ENCODE measurements at places on chromosomes 2 and 18. TPM values are rescaled to one million over a fixed set of nuclear protein-coding genes. Genes with fewer than 3 reads are reported as not detected.

GRCh38 chr18:66616523-66616983 is 12.7 kb upstream of the CDH19 start:
- DNase-seq: no peak

DNA sequence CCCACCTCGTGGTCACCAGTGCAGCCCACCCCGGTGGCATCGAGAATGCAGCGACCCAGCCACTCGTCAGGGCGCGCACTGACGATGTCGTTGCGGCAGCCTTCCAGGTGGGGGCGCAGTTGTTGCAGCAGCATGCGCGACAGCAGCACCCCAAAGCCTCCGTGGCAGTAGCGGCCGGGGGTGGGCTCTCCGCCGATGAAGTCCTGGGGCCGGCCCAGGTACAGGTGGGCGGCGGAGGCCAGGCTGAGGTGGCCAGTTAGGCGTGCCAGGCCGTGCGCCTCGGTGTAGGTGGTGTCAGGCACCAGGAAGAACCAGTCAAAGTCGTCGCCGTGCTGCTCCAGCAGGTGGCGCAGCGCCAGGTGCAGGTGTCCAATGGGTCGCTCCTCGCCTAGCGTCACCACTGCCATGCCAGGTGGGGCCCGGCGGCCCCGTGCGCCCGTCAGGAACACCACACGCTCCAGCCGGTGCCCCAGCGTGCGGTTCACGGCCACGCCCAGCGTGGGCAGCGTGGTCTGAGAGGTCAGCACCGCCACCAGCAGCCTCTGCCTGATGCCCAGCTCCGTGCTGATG is 1.9 kb downstream of the CHPF start:
- peak; percentile 76 for DNase-seq

DNA sequence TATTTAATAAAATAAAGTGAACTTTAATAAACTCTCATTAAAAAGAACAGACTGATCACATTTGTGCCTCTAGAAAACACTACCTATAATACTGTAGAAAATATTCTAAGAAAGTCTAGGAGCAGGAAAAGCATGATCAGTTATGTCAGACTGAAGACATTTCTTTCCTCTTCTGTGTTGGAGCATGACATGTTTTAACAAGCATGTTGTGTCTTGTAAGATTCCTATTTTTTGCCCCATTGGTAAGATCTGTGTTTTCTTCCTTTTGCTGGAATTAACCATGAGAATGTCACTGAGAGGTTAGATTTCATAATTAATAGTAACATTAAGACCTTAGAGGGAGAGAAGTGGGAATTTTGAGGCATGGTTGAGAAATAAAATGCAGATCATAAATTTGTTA is 27.7 kb downstream of the LAMA3 start:
- DNase-seq: no peak

- no peak for DNase-seq
Observed at GRCh38 chr2:17334300-17334699, 183.9 kb downstream of the RAD51AP2 start.

DNA sequence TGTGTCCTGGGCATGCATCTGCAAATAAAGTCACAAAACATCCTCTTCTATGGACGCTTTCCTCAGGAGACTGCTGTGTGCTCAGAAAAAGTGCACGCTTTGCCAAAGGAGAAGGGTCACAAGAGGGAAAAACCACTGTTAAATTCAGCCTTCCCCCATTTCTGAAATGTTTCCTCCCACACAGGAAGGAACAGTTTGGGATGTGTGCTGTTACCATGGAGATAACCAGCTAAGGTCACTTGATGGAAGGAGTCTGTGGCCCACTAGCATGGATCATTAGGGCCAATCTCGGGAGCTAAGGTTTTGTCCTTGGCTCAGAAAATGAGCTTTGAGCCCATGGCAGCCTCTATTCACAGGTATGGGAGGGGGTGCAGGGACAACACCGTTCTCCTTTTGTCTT is 5.6 kb downstream of the KCNE4 start:
- DNase-seq: peak; percentile 87

- DNase-seq: no peak
Observed at GRCh38 chr2:82998781-82999180, 1460.3 kb downstream of the SUCLG1 start.

DNA sequence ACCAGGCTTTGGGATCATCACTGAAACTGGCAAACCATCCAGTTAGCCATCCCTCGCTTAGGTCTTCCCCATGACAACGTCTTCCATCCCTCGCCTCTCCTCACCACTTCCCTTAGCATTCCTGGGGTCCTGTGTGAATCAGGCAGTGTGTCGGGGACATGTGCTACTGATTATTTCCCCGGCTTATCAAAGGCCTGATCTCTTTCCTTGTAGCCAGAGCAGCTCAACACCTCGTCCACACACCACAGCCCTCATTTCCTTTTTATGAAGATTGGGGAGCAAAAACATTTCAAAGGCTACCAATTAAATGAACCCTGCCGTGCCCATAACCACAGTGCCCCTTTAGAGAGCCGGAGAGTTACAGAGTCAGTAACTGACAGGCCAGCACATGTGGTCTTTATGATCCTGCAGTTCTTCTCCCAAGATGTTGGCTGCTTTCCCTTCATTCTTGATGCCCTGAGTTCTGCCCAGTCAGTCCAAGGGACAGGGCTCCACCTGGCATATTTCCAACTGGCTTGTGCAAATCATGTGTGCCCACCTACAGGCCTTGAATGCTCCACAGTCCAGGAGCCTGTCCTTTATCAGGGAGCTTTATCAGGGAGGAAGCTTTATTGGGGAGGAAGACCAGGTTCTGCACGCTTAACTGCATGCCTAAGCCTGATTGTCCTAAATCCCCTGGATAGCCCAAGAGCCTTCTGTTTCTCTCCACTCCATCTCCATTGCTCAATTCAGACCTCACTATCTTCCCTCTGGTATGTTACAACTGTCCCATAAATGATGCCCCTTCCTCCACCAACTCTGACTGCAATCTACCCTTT is 343.1 kb downstream of the CYRIA start:
- no peak for DNase-seq

- DNase-seq: no peak
Observed at GRCh38 chr2:240168546-240169361, 28.3 kb upstream of the OTOS start.

DNA sequence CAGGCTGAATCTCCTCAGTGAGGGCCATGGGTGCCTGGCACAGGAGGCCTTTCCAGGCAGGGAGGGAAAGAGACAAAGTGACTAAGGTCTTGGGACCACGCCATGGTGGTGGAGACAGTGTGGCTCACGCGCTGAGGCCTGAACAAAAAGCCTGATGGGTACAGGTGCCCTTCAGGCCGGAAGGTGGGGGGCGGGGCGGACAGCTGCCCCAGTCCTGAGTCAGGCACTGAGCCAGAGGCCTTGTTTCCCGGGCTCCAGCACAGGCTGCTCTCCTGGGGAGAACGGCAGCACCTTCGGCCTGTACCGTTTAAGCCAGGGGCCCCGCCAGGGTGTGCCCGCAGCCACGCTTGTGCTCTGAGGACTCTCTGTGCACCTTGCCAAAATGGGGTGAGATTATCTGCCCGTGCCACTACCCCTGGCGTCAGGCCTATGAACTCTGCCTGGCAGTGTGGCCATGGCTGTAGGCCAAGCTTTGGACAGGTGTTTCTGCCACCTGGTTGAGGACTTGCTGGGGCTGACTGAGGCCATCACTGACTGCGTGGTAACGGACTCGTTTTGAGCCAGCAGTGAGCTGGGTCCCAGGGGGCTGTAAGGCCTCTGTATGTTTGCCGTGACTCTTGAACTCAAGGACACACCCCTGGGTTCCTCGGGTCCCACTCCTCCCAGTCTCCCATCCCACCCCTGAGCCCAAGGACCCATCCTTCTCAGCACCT is 31.7 kb upstream of the DNMT3A start:
- DNase-seq: peak; percentile 46

GRCh38 chr2:42510608-42511243 is 16.9 kb upstream of the KCNG3 start:
- no peak for DNase-seq

GRCh38 chr2:204871231-204871953 is 326.1 kb downstream of the PARD3B start:
- DNase-seq: peak; percentile 57

GRCh38 chr2:190311893-190312634 is 7.6 kb downstream of the HIBCH start:
- no peak for DNase-seq

DNA sequence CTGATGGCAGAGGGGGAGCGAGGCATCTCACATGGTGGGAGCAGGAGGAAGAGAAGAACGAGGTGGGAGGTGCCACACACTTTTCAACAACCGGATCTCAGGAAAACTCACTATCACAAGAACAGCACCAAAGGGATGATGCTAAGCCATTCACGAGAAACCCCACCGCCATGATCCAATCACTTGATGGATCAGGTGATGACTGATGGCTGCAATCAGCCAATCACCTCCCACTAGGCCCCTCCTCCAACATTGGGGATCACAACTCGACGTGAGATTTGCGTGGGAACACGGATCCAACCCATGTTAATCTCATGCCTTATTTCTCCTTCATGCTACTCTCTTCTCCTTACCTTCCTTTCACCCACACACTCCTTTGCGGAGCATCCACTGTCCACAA is 143.6 kb downstream of the ANTXR1 start:
- no peak for DNase-seq

GRCh38 chr18:63099848-63100629 is 219.5 kb downstream of the BCL2 start:
- no peak for DNase-seq

GRCh38 chr18:27695503-27695902 is 481.4 kb downstream of the CDH2 start:
- DNase-seq: peak; percentile 20

DNA sequence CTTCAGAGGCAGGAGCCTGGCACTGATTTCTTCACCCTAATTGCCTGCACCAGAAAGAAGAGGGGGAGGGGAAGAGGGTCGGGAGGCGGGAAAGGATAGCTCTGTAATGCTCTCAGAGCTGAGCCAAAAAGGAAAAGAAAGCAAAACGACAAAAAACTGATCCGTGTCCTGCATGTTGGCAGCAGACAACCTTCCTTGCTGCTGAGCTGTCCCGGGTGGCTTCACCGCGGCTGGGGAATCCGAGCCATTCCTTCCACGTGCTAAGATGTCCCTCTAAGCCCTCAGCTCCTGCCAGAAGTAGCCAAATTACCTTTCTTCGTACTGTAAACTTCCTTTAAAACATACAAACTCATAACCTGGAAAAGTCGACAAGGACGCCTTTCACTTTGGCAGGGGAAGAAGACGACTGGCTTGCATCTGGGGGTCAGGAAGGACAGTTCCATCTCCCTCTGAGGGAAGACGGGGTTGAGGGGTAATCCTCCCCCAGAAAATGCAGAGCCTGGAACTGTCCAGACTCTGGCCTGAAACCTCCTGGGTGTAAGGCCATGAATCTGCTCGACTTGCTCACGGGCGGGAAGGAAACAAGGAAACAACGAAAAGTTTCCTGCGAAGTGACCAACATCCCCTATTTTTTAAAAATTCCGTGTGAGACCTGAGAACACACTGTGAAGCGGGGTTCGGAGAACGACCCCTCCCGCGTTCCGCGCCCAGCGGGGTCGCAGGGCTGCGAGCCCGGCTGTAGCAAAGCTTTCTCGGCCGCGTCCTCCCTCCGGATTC is 7.7 kb downstream of the OTX1 start:
- peak; percentile 36 for DNase-seq

- DNase-seq: no peak
Observed at GRCh38 chr18:47844828-47845498, 85.5 kb downstream of the SMAD2 start.

- DNase-seq: no peak
Observed at GRCh38 chr2:235113854-235114253, 162.0 kb downstream of the SH3BP4 start.

DNA sequence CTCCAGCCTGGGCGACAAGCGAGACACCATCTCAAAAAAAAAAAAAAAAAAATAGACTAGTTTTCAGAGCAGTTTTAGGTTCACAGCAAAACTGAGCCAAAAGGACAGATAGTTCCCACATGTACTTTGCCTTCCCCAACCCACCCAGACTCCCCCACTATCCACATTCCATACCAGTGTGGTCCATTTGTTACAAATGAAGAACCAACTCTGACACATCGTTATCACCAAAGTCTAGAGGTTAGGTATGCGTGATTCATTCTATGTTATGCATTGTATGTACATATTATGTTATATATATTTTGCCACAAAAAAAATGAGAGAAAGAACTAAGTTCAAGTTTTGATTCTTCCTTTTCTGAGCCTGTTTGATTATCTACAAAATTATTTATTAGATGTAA is 3.5 kb downstream of the DUSP11 start:
- no peak for DNase-seq

GRCh38 chr2:218036371-218036770 is 32.7 kb upstream of the RUFY4 start:
- no peak for DNase-seq

CPLX4 gene
- polyA plus RNA-seq: not detected

PLGLB2 gene
- polyA plus RNA-seq: 2.8 TPM

NEU4 gene
- 10.1 TPM for polyA plus RNA-seq

VSNL1 gene
- 5.1 TPM for polyA plus RNA-seq

SNRNP27 gene
- 69.7 TPM for polyA plus RNA-seq

TACR1 gene
- 0.54 TPM for polyA plus RNA-seq

FAM110C gene
- polyA plus RNA-seq: 2.3 TPM

TTL gene
- polyA plus RNA-seq: 39.3 TPM

CTAGE1 gene
- not detected for polyA plus RNA-seq

KIF1A gene
- polyA plus RNA-seq: 8.6 TPM

SKOR2 gene
- not detected for polyA plus RNA-seq

CNPPD1 gene
- 37.8 TPM for polyA plus RNA-seq

Measured in muscle of leg (tissue), 16 donors.